ENCODE measurements at places on chromosomes 6 and 20. TPM values are rescaled to one million over a fixed set of nuclear protein-coding genes. Genes with fewer than 3 reads are reported as not detected.
A peak's percentile ranks its signal among the peaks of the same experiment; 100 is the strongest.

- peak; percentile 61 for DNase-seq
Observed at GRCh38 chr6:53673162-53673727, 7.7 kb upstream of the KLHL31 start.

Gene PLCB4
- total RNA-seq, result 3.1 TPM

Gene MEI4
- total RNA-seq, result not detected

DNA sequence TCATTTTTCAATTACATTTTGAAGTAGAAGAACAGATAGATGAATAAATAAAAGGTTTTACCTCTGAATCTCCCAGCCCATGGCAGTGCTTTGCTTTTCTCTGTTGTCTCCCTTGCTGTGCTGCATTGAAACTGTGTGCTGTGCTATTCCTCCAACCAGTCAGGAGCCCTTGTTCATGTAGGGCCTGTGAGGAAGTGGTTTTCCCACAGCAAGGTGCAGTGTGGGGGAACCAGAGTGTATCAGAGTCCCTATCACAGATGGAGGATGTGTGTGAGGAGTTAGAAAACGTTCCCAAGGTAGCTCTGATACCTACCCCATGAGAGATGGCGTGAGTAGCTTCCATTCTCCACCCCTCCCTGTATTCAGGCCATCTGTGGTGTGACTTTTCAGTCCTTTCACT is 72.8 kb upstream of the RALGAPA2 start:
- DNase-seq, result no peak

DNA sequence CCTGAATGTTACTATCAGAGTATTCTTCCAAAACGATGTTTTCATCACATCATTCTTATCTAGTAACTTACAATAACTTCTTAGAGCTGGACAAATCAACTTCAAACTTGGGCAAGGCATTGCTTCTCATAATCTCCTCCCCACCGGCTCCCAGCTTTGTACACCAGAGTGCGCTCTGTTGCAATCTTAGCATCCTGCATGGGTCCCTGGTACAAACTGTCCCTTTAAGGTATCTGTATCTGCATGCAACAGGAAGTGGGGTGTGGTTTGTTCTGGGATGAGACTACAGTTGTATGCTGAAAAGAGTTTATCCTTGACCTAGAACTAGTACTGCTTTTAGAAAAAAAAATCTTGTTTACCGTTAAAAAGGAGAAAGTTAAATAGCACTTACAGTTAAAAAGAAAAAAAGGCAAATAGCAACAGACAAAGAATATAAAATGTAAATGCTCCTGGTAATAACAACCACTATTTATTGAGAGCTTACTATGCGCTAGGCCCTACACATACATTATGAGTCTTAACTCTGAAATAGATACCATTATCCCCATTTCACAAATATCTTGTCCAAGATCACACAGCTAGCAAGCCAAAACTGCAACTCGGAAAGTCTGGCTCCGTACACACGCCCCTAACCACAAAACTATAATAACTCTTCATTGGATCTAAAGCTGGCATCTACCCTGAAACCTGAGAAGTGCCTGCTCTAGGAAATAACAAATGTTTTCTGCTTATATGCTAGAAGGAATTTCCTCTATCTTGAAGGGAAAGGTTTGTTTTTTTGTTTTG is 9.8 kb upstream of the HECA start:
- DNase-seq, result peak; percentile 60

Measured in foreskin keratinocyte (primary cell).